ENCODE measurements at places on chromosomes 3 and 15. TPM values are rescaled to one million over a fixed set of nuclear protein-coding genes. Genes with fewer than 3 reads are reported as not detected.

DNA sequence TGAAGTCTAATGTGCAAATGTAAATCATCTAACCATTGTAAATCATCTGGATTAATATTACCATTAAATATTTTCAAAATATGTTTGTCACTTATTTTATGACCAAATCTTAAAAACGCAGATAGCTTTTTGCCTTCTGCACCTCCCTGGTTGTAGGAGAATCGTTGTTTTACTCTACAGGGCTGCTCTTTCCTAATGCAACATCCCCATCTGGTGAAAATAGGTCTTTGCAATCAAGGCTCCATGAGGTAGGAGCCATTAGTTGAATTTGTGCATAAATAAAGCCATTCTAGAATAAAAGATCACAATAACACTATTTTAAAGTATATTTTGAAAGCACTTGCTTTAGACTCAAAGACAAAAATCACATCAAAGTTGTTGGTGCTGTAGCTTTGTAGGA, 535.6 kb upstream of the AGTR1 start:
- no peak for DNase-seq

The RRP9 gene
- 24.3 TPM for total RNA-seq

- no peak for DNase-seq
Observed at GRCh38 chr3:96779810-96780209, 34.6 kb upstream of the EPHA6 start.

DNA sequence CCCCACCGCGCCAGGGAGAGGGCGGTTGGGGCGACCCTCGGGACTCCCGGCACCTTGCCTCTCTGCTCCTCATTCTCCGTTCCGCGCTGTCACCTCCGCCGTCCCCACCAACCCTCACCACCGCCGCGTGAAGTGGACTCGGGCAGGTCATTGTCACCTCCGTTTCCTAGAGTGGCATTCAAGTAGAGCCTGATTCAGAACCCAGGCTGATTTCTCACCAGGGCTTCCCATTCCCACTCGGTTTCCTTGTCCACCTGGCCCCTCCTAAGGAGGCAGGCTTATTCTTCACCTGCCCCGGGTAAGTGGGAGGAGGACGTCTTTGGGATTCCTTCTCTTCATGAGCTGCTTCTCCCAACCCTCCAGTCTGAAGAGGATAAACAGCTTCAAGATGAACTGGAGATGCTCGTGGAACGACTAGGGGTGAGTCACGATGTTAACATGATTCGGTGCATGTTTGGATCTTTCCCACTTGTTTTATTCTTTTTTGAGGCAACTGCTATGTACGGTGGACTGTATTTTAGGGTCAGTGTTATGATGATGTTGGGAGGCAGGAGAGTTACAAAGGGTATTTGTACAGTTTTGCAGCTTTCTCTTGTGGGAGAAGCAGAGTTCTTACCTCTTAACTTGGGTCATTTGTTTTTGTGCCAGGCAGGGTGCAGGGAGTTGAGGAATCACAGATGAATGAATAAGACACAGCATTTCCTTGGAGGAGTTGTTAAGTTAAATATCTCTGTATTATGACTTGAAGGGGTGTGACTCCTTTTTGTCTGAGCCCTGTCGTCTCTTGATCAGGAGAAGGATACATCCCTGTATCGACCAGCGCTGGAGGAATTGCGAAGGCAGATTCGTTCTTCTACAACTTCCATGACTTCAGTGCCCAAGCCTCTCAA, 692 bp downstream of the PSMD2 start:
- DNase-seq = no peak

DNA sequence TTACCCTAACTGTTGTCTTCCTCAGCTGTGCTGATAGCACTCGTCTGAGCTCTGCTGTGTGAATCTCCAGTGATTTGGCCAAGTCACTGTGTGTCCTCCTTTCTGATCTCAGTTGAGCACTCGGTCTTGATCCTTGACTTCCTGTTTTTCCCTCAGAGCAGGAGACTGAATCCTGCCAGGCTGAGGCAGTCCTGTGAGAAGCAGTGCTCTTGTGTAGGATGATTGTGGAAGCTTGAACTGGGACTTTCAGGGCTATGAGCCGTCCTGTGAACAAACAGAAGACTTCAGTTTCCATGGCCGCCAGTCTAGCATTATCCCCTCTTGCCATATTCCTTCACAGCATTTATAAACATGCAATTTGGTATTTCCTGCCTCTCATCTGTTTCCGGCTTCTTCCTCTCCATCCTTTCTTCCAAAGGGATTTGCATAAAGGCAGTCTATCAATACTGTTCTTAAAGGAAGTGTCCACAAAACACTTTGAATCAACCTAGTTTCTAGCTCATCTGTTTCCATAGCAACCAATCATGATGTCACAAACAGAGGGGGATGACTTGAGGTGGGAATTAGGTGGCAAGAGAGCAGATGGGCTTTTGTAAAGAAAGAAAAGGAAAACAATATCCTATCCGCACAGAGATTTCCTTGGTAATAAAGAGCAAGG, 237.2 kb downstream of the AGBL1 start:
- DNase-seq = no peak

Data from activated CD4-positive, alpha-beta T cell treated with anti-CD3 and anti-CD28 coated beads, Interleukin-2, amount 10 ng/mL, durations not matched to agents 7 days and 5 days (primary cell).